AG20443 (cell line): ENCODE measurements at places on chromosomes 5 and 9.

- peak; percentile 73 for DNase-seq
Observed at GRCh38 chr9:95508968-95509850, 7.6 kb downstream of the PTCH1 start.

GRCh38 chr5:149665416-149666175 is 64.5 kb upstream of the PPARGC1B start:
- DNase-seq = no peak

- peak; percentile 84 for DNase-seq
Observed at GRCh38 chr9:34457266-34458012, 931 bp downstream of the FAM219A start.

DNA sequence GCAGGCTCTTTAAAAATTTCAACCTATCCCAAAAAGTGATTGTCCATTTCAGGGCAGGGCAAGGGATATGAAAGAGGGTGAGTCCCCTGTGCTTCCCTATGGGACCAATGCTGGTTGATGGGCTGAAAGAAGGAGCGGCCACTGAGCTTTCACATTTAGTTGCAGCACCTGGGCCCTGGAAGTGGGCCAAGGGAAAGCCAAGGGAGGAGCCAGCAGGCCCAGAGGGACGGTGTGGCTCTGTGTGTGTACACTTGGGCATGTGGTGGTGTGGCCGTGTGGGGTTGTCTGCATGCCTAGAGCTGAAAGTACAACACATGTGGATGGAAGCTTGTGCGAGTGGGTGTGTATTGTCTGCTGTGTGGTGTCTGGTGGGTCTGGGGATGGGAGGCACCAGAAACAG is 14.0 kb upstream of the PSMD5 start:
- DNase-seq = no peak

GRCh38 chr5:124908581-124909451 is 162.4 kb upstream of the ZNF608 start:
- DNase-seq = no peak

- no peak for DNase-seq
Observed at GRCh38 chr5:32156635-32157034, 17.5 kb downstream of the GOLPH3 start.

DNA sequence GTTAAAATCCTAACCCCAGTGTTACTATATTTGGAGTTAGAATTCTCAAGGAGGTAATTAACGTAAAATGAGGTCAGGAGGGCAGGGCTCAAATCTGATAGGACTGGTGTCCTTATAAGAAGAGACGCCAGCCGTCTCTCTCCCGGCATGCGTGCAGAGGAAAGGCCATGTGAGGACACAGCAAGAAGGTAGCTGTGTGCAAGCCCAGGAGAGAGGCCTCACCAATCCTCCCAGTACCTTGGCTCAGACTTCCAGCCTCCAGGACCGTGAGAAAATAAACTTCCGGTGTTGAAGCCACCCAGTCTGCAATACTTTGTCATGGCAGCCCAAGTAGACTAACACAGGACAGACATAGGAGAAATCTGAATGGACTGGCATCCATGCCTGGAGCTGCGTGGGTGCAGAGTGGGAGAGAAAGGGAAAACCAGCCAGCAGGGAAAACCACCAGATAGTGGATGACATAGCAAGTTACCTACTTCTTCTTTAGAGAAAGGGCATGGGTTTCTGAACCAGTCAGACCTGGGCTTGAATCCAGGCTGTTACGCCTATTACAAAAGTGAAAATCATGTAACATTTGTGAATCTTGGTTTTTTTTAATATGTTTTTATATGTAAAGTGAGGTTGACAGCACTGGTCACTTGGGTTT is 89.2 kb downstream of the FSTL4 start:
- no peak for DNase-seq

DNA sequence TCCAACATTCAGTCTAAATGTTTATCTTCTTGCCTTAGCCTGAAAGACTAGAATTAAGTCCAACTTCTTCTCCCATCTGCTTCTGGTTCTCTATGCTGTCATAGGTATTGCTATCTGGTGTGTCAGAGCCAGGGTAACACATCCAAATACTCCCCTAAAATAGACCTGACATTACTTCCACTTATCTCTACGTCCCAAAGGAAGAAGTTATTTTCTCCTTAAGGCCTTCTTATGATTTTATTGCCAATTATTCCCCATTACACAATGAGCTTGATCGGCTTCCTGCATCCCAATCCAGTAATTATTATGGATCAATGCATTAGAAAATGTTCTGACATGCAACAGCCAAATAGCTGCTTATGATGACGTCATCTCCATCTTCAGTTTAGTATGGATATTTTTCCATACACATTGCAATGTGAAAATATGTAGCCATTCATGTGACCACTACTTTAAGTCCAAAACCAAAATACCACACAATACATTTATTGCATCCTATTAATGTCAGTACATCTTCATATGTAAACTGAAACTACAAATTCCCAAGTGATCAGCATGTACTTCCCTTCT is 555.5 kb downstream of the MAT2B start:
- no peak for DNase-seq

- no peak for DNase-seq
Observed at GRCh38 chr5:123520677-123521247, 8.8 kb downstream of the CSNK1G3 start.

GRCh38 chr5:146027751-146028150 is 77.6 kb downstream of the PLAC8L1 start:
- DNase-seq = no peak

DNA sequence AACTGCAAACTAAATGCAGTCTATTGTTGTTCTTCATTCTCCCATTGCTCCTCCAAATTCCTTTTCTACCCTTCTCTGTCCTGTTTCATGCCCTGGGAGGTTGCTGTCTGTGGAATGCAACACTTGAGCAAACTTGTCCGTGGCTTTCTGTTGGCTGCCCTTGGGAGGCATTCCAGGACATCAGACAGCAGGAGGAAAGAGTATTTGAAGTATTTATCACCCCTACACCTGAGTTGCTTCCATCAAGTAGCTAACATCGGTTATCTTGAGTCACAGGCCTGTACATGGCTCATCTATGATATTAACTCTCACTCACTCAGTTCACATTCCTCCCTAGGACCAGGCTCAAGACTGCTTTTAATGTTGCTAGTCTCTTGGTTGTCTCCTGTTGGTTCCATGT is 803.4 kb upstream of the CDH6 start:
- no peak for DNase-seq

DNA sequence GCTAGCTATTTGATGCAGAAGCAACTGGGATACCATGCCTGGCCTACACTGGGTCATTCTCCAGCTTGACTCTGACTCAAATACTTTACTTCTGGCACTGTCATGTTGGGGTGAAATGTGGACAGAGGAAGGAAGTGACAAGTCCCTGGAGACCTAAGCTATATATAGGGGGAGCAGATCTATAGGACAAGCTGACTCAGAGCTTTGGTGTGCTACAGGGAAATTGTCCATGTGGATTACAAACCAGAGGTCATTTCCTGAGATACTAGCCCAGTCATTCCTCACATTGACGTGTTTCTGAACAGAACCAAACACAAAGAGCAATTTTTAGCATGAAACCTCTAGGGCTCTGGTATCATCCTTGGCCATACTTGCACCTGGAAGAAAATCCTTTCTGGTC is 531.6 kb upstream of the CLINT1 start:
- DNase-seq = no peak

GRCh38 chr5:10586555-10586954 is 22.7 kb downstream of the ANKRD33B start:
- DNase-seq = no peak

- no peak for DNase-seq
Observed at GRCh38 chr9:120928015-120928482, 1.5 kb upstream of the TRAF1 start.
